Gastroesophageal sphincter (tissue), 4 donors: ENCODE measurements at places on chromosomes 12 and 14. TPM values are rescaled to one million over a fixed set of nuclear protein-coding genes. Genes with fewer than 3 reads are reported as not detected.

DNA sequence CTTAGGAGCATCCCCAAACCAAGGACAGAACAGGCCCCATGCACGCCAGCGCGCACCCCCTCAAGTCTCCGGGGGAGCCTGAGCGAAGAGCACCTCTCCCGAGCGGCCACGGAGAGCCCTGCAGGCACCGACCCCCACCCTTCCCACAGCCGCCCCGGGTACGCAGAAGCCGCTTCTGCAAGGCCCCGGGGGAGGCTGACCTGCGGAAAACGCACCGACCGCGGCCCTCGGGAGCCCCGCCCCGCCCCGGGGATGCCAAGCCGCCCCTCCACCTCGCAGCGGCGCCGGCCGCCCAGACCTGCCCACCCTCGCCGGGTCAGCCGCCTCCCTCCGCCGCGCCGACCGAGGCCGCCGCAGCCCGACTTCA is 385 bp downstream of the CAPRIN2 start:
- ATAC-seq = no peak

DNA sequence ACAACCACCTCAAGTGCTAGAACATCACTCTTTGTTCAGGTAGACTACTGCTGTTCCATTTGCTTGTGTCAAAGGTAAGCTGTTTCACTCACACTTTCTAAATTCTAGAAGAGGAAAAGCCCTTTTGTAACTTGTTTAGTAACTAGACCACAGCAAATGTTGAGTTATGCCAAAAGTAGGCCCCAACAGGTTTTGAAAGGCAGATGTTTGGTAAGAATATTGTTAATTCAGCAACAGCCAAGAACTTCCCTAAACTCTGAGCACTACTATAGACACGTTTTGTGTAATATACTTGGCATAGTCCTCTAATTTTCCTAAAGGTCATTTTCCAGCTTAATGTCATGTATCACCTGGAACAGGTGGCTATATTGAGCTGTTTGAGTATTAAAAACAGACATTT is 79.0 kb downstream of the DCAF5 start:
- no peak for ATAC-seq

DNA sequence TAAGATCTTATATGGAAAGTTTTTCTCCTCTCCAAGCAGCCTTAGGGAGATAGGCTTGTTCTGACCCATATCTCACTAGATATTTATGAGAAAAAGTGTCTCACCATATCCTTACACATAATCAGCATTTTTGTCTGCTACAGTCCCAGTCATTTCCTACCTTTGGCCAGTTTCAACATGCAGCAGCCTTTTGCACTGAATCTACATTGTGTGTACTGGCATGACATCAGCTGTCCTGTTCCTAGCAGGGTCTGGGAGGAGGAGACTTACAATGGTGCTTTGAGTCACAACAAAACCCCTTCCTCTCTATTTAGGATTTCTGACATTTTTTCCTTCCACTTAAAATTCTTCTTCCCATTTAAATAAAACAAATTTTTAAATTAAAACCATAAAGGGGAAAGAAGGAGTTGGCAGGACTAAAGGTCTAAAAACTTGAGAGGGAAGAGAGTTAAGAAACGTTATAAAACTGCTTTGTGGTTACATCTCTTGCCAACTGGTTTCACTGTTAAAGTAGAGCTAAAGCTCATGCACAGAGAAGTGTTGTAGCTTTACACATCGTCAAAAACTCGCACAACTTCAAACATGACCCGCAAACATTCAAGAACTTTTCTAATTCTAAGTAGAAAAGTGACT is 53.3 kb upstream of the CERS5 start:
- peak; percentile 47 for ATAC-seq

DNA sequence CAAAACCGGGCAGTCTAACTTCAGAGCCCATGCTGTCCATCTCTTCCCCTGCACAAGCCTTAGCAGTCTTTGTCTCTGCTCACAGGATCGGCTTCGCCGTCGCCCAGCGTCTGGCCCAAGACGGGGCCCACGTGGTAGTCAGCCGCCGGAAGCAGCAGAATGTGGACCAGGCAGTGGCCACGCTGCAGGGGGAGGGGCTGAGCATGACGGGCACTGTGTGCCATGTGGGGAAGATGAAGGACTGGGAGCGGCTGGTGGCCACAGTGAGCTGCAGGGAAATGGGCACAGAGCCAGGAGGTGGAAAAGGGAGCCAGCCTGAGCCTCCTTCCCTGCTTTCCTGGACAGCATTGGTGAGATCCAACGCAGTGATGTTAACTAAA is 14.2 kb upstream of the CARMIL3 start:
- ATAC-seq = no peak

- no peak for ATAC-seq
These were observed 970.7 kb upstream of the FBXO33 start for GRCh38 chr14:40402957-40403356.

DNA sequence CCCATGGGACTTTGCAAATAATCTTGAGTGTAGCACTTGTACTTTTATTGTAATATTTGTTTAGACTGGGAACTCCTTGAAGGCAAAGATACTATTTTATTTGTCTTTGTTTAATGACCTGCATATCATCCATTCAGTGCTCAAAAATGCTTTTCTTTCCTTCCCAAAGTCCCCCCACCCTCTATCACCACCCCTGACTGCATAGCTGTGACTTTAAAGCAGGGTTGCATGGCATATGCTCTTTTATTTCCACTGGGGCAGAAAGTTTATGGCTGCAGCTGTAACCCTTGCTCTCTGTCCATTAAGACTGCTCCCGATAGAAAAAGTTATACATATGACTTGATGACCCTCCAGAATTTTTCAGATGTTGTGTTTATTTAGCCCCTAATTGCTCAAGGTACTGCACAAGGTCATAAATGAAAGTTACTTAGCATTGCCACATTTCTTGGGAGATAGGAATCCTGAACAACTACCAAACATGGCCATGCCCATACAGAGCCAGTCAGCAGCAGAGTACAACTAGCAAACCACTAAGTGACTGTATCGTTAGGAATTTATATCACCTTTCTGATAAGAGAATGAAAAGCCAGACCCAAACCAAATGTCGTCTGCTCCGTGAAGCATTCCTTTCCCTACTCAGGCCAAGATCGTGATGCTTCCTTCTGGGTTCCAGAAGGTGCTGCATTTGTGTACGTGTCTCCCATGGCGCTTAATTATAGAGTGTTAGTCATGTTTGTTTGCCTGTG is 114.3 kb downstream of the DIP2B start:
- peak; percentile 49 for ATAC-seq

DNA sequence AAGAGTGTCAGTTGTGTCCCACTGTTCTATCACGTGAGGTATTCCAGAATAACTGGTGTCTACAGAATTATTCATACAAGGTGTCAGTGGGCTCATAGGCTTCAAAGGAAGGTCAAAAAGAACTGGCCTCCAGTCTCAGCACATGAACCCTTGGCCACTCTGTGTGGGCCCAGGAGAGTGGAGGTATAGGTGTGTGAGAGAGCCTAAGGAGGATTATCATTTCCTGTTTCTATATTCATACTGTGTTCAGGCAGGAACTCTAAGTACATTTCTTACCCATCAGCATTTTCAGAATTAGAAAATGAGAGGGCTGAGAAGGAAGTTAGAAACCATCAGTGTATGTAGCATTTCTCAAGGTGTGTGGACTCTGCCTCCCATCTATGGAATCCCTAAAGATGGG is 87.0 kb downstream of the BTG1 start:
- no peak for ATAC-seq

DNA sequence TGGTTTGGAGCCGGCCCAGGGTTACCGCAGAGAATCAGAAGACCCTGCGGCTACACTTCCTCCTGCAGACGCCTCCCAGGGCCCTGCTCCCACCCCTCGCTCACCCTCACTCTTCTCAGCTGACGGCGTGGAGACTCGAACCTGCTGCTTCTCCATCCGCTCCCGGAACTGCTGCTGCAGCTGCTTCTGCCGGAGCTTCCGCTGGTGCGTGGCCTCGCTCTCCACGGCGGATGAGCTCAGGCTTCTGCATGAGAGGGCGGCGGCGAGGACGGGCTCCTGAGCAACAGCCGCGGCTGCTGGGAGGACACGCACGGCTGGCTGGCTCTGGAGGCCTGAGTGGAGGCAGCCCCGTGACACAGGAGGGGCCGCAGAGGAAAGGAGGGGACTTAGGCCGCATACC is 33.3 kb downstream of the RAD52 start:
- ATAC-seq = no peak

DNA sequence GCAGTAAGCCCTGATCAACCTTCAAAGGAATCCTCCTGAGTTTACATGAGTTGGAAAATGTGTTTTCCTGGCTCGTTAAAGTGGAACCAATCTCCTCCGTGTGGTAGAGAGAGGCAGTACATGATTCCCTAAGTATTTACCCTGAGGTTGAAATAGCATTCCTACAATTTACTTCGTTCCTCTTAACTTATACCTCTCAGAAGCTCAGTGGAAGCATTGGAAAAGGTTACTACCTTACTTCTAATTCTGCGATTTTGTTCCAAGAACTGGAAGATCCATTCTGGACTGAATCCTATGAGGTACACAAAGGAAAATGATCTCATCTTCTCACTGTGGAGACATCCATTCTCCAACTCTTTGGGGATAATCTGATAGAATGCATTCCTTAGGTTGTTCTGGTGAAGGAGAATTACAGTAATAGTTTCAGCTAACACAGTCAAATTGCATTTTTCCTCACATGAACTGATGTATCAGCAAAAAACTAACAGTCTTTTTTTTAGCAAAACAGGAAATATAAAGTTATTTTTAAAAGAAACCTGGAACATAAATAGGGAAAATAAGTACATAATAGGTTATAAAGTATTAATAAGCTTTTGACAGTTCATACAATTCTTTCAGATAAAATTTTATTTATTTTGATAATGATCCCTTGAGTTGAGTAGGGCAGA is 475.6 kb downstream of the PDZRN4 start:
- ATAC-seq = no peak

GRCh38 chr14:75238756-75239455 is 39.7 kb upstream of the FOS start:
- ATAC-seq = no peak

DNA sequence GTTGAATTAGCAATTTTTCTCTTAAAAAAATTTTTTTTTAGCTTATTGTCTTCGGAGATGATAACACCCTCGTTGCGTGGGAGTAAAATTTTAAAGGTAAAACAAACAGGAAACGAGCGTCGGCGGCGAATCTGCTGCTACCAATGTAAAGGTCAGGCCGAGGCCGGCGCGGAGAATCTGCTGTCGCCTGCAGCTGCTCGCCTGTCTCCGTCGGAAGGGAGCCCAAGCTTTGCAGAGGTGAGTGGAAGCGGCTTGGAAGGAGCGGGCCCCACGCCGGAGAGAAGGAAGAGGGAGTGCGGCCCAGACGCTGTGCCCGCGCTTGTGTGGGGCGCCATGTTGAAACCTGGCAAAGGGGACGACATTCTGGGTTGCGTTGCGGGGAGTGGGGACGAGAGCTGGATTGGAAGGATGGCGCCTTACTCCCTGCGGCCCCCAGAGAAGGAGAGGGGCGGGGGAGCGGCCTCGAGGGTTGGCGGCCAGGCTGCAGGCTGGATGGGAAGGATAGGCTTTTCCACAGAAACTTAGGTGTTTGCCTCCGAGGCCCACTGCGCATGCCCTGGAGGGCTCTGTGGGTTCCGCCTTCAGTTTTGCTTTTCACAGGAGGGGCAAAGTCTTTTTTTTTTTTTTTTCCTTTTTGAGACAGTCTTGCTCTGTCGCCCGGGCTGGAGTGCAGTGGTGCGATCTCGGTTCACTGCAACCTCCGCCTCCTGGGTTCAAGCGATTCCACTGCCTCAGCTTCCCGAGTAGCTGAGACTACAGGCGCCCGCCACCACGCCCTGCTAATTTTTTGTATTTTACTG is at the start of gene SNRNP35:
Gene SNRNP35 (plus strand): TSS at position 160 of the 800 bp plus-strand sequence. CDS start 7,402 bp downstream, outside the sequence.
- peak; percentile 82 for ATAC-seq

DNA sequence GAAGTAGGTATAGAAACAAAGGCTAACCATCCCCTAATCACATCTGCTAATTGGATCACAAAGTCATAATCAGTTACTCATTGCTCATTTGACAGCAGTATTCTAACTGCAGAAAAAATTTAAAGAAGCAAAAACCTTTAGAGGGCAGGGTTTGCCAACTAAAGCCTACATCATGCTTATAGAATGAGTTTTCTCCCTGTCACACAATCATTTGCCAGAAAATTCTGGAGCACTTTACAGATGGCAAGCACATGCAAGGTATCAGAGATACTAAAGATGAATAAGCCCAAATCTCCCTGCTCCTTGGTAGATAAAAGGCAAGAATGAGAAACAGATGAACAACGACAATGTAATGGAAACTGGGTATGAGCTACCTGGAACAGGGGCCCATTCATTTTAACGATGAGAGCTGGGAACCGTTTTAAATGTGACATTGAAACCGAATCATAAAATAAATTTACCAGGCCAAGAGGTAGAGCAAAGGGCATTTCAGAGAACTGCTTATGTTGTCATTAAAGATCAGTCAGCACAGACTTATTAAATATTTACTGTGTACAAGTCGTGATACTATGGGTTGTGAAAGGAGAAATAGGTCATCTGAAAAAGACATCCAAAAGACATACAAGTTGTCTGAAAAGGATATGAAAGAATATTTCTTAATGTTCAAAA is 211.4 kb upstream of the ABCD2 start:
- ATAC-seq = no peak

DNA sequence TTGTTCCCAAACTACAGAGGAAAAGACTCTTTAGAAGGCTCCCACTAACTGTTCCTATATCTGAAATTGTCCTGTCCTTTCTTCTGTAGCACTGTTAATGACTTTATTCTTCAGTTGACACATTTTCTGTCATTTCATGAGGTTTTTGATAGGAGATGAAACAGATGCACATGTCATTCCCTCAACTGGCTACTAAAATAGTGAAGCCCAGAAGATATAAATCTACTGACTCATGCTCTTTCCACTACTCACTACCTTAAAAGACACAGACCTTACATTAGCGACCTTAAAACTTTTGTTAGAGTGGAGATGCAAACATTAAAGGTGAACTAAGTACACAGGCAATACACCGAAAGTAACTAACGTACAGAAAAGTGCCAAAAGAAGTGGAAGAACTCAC is 59.5 kb upstream of the ANKS1B start:
- no peak for ATAC-seq

GRCh38 chr12:33223956-33224355 is 215.7 kb downstream of the SYT10 start:
- ATAC-seq = no peak

- no peak for ATAC-seq
These were observed 11.1 kb upstream of the SMUG1 start for GRCh38 chr12:54199917-54200316.

- ATAC-seq = no peak
These were observed 86.0 kb downstream of the SLCO1A2 start for GRCh38 chr12:21248679-21249078.

- no peak for ATAC-seq
These were observed 2.1 kb downstream of the PRPH start for GRCh38 chr12:49296836-49297694.

DNA sequence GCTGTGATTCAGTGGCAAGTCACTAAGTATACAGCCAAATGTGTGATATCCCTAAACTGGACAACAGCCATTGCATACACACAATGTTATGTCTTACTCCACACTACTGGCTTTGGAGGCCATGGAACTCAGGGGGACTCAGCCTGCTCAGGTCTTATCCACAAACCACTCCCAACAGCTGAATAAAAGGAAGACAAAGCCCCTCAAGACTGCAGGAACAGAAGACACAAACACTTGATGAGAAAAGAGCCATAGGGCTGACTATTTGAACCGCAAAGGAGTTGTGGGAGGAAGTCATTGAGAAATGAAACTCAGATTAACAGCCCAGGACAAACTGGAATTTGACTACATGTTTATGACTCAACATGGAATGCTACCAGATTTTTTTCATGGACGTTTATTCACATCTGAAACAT is 40.9 kb downstream of the PTGER2 start:
- ATAC-seq = no peak

GRCh38 chr14:99300190-99300589 is 28.2 kb upstream of the BCL11B start:
- no peak for ATAC-seq

- ATAC-seq = no peak
These were observed 61.0 kb upstream of the PPFIA2 start for GRCh38 chr12:81819991-81820633.

SIX1 gene
- 0.47 TPM for total RNA-seq

WNT1 gene
- not detected for total RNA-seq
